Activated T-cell treated with anti-CD3 and anti-CD28 coated beads, Interleukin-2, amount 50 U/mL, for 48 hours (primary cell): ENCODE measurements at places on chromosomes 1 and 21.

DNA sequence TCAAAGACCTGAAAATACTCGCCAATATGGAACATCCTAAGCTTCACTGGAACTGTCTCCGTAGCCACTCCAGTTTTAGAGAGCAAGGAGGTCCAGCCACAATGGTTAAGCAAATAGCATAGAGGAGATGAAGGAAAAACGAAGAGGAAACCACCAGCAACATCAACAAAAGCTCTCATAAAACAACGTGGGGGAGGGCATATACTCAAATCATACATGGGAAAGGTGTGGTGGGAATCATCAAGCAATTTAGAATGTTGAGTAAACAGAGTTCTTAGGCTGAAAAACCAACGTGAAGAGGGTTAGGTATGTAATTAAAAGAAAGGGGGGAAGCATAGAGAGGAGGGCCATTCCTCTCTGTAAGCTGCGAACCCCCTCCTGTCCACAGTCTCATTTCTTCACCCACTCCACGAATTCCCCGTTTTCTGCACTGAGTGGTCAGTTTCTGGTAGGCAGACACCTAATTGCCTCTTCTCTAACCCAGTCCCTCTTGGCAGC, 1.0 kb downstream of the TMEM59 start:
- no peak for DNase-seq

GRCh38 chr1:201149400-201149799, 4.9 kb downstream of the TMEM9 start:
- DNase-seq = no peak

DNA sequence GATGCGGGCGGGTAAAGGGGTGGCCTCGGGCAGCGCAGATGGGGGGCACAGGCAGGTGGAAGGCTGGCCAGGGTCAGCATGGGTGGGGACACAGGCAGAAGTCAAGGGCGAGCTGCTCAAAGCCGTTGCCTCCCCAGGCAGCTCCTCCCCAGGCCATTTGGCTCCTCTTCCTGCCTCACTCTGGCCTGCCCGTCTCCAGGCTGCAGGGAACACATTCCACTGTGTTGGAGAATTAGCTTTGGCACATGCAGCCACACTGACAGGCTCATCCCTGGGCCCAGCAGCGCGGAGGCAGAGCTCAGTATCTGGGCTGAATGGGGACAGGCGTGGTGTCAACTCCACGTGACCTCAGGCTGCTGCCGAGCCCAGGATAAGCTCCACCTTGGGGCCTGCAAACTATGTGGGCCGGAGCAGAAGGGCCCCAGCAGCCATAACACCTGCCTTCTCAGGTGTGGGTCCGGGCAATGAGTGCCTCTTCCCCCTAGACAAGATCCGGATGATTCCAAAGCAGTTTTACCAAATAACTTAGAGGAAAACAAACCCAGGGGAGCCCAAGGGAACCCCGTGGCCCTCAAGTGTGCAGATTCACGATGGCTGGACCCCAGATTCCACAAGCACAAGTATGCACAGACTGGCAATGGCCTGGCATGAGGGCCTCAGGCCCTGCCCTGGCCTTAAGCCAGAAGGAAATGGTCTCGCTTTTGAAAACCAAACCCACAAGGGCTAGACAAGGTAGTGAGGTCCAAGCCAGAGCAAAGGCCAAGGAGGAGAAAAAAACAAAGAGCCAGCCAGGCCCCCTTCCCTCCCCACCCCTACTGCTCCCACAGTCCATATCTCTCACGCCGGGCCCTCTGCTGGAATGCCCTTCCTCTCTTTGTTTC, 40.2 kb downstream of the HSPG2 start:
- no peak for DNase-seq

- no peak for DNase-seq
These were observed 6.7 kb downstream of the IL20 start for GRCh38 chr1:206872139-206872538.

DNA sequence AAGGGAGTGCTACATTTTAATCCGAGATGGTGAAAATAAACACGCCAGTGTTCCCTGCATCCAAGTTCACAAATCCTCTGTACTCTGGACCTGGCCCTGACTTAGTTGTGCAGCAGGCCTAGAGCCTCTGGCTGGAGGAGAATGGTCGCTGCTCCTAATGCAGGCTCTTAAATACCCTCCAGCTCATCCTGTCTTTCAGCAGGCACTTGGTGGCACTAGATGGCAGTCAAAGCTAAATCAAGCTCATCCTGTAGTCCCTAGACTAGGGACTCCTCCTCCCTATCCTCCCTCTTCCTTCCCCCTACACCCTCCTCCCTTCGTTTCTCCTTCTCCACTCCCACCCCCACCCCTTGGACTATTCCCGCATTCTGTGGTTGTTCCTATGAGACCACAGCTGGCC, 41.6 kb upstream of the MTR start:
- no peak for DNase-seq

DNA sequence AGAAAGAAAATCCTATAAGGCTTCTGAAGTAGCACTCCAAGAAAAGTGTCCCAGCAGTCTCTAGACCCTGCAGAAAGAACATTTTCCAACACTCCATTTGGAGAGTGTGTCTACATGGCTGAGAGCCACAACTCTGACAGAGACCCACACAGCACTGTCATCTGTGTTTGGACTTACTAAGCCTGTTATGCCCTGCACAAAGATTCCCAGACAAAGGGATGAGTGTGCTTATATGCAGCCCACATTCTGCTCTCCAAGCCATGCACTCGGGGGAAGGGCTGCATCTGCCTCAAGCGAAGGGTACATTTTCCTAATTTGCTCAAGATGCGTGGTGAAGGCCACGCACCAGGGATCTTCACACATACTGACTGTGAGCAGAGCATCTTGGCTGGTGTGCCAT, 24.4 kb upstream of the SLAMF6 start:
- DNase-seq = no peak

DNA sequence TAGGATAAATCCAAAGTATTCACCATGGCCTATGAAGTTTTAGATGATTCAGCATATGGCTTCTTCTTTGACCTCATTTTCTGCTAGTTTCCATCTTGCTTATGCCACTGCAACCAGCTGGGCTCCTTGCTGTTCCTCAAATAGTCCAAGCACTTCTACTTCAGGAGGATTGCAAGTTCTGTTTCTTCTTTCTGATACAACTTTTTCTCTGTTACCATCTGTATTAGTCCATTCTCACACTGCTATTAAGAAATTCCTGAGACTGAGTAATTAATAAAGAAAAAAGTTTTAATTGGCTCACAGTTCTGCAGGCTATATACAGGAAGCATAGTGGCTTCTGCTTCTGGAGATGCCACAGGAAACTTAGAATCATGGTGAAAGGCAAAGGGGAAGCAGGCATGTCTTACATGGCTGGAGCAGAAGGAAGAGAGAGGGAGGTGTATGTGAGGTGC, 20.3 kb downstream of the PTGS2 start:
- no peak for DNase-seq

GRCh38 chr21:25640202-25640942, 1.3 kb downstream of the JAM2 start:
- DNase-seq = peak; percentile 25

GRCh38 chr1:54016343-54017282, 1.4 kb downstream of the LDLRAD1 start:
- DNase-seq = no peak

DNA sequence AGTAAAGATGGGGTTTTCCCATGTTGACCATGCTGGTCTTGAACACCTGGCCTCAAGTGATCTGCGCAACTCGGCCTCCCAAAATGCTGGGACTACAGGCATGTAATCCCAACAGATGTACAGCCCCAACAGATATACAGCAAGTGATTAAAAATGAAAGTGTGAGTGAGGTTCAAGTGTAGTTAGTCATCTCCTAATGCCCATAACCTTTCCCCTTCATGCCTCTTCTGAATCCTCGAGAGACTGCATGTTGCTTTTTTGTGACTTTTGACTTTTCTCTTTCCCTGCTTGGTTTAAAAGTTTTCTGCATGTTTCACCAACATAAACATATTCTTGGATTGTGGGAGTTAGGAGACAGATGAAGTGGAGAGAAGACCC, 31.2 kb downstream of the KCNK2 start:
- DNase-seq = no peak

DNA sequence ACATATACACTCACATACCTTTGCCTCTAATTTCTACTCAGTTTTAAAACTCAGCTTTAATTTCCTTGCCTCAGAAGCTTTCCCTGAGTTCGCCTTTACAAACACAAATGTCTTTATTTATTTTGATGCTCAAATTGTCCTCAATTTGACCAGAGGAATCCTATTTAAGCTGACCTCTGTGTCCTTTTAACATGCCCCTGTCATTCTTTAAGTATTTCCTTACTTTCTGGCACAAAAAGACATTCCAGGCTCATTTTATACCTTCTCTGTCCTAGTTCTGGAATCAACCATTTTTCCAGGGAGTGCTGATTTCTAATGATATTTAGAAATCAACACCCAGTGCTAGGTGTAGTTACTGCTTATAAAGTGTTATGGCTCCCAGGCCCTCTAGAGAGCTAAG, 82.5 kb downstream of the OSBPL9 start:
- DNase-seq = no peak

DNA sequence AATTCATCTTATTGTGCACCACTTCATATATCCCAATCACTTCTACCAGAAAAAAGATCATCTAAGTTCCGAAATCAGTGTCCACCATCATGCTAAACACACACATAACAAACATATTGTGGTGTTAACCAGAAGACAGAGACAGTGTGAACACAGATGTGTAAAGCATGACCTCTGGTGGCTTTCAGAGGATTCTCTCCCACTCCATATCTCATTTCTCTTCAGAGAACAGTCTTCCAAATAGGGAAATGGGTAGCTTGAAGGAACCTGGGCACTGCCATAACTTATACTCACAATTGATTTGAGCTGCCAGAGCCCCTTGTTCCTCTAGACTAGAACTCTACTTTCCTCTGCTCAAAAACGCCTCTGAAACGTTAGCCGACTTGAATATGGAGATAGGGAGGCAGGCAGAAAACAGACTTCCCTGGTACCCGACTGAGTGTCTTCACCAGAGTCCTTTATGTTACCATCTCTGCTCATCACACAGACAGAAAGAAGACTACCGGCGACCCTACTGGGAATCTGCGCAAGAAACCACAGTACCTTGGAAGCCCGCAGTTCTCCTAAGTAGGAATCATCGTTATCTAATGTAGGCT, 1.8 kb upstream of the ELAPOR1 start:
- no peak for DNase-seq

GRCh38 chr1:192506741-192507155, 68.8 kb upstream of the RGS1 start:
- no peak for DNase-seq

GRCh38 chr1:169250795-169251194, 116.8 kb downstream of the NME7 start:
- no peak for DNase-seq

- no peak for DNase-seq
These were observed 218.7 kb upstream of the COA6 start for GRCh38 chr1:234154320-234155251.

DNA sequence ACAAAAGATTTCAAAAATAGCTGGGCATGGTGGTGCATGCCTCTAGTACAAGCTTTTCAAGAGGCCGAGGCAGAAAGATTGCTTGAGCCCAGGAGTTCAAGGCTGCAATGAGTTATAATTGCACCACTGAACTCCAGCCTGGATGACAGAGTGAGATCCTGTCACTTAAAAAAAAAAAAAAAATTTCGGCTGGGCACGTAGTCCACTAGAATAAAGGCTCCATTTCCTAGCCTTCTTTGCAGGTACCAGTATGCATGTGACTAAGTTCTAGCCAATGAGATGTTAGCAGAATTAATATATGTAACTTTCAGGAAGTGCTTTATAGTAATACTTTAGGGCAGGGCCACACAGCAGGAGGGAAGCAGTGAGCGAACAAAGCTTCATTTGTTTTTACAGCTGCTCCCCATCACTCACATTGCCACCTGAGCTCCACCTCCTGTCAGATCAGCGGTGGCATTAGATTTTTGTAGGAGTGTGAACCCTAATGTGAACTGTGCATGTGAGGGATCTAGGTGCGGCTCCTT, 28.8 kb upstream of the SYDE2 start:
- DNase-seq = no peak

DNA sequence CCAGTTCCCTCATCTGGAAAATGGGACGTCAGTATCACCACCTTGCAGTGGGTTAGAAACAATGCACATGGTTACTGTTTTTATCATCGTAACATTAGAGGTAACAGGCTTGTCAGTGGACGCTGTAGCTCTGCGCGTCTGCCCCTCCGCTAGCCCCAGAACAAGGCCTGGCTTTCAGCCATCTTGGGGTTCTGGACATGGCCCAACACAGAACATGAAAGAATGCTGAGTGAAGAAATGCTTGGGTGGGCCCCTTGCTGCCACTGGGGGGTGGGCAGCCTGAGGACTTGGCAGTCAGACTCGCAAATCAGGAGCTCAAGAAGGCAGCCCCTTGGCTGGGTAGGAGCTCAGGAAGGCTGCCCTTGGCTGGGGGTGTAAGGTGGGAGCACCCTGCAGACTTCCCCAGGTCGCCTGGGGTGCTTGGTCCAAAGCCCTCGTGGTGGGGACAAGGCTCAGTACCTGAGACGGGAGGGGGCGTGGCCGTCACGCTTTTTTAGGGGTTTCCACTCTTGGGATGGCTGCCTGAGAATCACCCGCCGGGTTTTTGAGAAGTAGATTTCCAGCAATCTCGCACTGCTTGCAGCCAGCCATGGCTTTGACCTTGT, 51.7 kb downstream of the SLC37A1 start:
- no peak for DNase-seq

GRCh38 chr1:242065813-242066212, 66.9 kb upstream of the MAP1LC3C start:
- no peak for DNase-seq

GRCh38 chr1:247475793-247476192, 17.9 kb upstream of the OR2B11 start:
- DNase-seq = no peak

- DNase-seq = no peak
These were observed 8.5 kb downstream of the SERINC2 start for GRCh38 chr1:31421371-31422040.

GRCh38 chr1:99447721-99448120, 183.4 kb downstream of the PLPPR4 start:
- DNase-seq = no peak

GRCh38 chr1:225467193-225468020, 39.6 kb upstream of the LBR start:
- DNase-seq = peak; percentile 88
